ENCODE measurements at places on chromosomes 3 and 15.

GRCh38 chr15:41566121-41566885, 7.3 kb downstream of the TYRO3 start:
- peak; percentile 78 for DNase-seq

GRCh38 chr15:63870043-63870394, 36.3 kb upstream of the HERC1 start:
- no peak for DNase-seq

DNA sequence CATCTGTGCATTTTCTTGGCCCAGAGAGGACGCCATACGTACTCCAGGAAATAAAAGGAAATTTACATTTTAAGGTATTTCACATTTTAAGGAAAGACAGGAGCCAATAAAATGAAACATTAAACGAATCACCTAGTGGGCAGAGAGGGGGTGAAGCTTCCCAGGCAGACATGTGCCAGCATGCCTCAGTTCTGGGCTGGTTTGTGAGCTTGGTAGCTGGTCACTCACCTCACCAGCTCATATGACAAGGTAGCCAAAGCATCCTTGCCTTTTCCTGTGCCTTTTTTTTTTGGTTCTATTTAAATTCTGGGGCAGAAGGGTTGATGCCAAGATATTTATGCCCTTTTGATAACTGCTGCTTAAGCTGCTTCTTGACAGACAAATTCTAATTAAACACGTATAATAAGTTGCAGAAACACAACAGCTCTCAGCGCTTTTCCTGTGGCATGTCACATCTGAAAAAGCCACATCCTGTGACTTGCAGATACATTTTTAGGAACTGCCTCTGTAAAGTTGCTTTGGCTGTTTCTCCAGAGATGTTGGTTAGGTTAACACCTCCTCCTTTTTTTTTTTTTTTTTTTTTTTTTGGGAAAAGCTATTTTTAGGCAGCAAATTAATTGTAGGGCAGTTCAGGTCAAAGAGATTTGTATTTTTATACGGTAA, 218.6 kb downstream of the PDCD6IP start:
- no peak for DNase-seq

DNA sequence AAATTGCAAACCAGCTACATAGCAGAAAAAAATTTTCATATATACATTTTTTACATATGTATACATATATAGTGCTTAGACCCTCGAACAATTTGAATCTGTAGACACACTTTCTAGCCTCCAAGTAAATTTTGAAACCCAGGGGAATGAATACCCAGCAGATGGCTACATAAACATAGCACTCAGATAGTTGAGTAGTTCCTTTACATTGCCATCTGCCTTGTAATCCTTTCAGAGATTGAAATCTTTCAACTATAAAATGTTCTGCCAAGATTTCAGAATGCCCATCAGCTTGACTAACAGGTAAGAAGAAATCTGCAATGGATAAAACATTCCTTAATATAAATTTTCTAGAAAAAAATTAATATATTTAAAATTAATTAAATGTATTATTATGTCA, 1333.5 kb upstream of the CADM2 start:
- DNase-seq = no peak

- DNase-seq = no peak
Observed at GRCh38 chr3:10651506-10651905, 146.1 kb upstream of the ATP2B2 start.

GRCh38 chr15:66965201-66965900, 100.1 kb upstream of the SMAD3 start:
- DNase-seq = no peak

DNA sequence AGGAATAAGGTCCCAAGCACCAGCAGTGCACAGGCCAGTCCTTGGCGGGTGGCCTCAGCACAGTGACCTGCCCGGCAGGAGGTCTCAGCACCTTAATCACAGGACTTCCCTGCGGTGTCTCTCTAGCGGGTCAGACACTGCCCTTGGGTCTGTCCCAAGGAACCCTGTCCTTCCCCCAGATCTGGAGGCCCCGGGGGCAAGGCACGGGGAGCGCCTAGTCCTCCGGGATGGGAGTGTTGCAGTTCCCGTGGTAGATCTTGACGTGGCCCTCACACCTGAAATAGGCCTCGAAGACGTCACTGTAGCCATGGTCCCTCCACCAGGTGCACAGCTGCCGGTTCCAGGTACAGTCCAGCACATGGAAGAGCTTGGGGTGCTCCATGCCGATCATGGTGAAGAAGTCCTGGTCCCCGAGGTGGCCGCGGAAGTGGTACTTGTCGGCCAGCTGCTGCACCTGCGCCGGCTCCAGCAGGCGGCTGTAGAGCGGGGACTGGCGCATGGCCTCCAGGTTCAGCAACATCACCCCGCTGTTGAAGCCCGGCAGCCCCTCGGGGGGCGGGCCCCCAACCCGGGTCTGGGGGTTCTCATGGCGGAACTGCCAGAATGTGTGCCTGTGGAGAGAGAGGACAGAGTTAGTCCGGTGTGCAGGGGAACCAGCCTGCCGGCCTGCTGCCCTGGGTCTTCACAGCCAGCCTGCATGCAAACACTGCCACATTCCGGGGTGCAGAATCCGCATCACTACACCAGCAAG, 201.3 kb downstream of the XXYLT1 start:
- no peak for DNase-seq

GRCh38 chr3:72892081-72892775, 4.4 kb downstream of the GXYLT2 start:
- DNase-seq = no peak

DNA sequence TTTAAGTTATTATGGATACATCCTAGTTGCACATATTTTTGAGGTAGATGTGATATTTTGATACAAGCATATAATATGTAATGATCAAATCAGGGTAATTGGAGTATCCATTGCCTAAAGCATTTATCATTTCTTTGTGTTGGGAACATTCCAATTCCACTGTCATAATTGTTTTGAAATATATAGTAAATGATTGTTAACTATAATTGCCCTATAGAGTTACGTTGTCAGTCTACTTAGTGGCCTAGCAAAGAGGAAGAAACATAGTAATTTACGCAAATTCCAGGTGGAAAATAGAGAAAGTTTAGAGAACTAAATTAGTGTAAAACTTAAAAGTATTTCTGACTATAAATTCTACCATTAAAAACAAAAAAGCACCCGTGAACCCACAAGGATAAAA, 24.9 kb downstream of the NXPE3 start:
- DNase-seq = no peak

DNA sequence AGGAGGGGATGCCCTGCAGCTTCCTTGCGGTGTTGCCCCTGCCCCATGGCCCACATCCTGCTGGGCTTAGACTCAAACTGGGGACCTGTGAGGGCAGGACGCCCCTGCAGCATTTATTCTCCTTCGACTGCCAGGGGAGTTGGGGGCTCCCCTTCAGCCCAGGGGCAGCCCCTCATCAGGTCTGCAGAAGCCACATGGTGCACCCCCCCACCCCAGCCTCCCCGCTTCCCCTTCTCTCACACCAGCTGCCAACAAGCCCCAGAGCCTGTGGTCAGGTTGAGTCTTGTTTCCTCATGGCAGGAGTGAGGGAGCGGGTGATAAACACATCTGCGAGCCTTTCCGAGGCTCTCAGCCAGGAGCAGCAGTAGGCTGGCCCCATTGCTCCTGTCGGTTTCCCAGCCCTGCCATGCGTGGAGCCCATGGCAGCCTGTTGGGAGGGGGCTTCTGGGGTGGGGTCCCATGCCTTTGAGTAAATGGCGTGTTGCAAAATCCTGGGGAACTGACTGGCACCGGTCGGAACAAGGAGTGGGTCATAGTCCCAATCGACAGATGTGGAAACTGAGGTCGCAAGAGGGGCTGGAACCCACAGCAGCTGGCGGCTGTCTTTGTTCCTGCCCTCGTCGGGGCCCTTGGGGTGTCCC, 27.8 kb downstream of the WNT7A start:
- no peak for DNase-seq

DNA sequence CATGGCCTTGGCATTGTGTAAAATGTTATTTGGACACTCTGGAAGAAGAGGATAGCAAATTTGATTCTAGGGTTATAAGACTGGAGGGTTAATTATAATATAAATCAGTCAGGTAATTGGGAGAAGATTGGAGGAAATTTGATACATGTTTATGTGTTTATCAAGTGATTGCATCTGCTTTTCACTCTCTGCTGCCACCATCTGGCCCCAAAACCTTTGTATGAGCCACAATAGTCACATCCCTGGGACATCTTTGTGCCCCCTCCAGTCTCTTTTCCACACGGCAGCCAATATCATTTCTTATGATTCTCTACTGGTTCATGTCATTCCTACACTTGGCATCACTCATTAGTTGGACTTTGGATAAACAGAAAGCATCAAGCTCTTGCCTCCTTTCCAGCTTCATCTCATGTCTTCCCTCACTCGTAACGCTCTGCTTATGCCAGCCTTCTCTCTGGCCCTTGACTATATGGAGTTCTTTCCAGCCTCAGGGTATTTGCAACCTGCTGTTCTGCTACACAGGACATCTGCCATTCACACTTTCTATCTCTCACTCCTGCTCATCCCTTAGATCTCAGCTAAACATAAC, 602.3 kb upstream of the SUCLG2 start:
- DNase-seq = peak; percentile 10

All from BE2C (cell line).